ENCODE measurements at places on chromosomes 3 and 15.

GRCh38 chr3:182925330-182925943, 54.9 kb downstream of the DCUN1D1 start:
- no peak for DNase-seq

DNA sequence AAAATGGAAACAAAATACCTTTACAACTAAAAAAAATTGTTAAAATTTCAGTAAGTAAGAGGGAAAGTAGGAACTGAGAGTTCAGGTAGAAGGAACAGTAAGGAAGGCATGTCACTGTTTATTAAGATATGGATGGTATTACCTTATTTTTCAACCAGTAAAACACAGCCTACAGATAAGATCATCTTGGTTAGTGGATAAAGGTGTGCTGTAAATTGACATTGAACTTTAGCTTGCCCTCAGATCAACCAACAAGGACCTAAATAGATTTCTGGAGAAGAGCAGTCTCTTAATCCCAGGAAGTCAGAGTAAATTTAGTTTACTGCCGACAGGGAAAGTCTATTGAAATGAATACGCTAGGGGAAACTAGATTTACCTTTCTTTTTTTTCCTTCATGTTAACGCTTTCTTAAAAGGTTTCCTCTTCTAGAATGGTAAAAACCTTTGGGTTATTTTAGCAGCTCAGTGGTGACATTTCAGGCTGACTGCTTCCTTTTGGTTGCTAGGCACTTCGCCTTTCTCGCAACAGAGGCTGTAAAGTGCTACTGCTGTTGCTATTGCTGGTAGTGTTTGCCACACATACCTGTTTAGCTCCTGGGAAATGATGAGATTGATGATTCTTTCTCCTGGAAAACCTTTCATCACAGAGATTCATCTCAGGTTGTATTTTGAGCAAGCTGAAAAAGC, 12.9 kb downstream of the DZIP3 start:
- no peak for DNase-seq

DNA sequence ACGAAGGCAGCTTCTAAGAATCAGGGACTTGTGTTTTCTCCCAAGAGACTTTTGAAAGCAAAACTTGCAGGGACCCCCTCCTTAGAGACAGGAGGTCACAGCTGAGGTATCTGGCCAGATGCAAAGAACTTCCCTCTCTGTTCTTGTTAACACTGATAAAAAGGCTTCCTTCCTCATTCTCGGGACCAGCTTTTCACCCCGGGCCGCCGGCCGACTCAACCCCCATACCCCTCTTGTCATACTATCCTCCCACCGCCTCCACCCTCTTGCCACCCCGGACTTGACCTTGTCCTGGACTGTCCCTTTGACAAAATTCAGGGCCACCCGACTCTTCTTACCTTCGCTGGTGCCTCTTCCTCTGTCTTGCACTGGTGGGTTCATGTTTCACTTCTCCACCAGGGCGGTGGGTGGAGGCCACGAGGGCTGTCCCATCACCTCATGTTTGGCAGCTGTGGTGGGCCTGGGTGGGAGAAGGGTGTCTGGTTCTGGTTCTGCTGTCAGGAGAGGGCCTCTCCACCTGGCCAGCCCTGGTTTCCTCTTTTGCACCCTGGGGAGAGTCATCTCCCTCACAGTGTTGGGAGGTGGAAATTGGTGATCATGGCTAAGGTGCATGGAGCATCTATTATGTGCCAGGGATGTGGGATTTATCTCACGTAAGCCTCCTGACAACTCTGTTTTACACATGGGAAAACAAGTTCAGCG, 32.5 kb downstream of the BHLHE40 start:
- DNase-seq = no peak

DNA sequence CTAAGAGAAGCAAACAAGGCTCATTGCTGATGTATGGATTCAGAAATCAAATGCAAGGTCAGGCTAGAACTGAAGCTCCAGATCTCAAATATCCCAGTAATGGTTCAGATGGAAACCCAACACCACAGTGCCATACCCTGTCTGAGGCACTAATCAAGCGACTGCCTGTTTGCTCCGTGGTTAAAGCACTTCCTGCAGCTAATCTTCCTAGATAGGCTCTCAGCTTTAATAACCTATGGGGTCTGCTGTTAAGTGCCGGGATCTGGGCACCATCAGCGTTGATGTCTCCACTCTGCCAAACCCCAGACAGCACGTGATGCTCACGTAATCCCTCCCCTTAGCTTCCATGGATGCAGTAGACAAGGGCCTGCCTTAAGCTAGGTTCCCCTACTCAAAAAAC, 262.6 kb downstream of the MECOM start:
- no peak for DNase-seq

DNA sequence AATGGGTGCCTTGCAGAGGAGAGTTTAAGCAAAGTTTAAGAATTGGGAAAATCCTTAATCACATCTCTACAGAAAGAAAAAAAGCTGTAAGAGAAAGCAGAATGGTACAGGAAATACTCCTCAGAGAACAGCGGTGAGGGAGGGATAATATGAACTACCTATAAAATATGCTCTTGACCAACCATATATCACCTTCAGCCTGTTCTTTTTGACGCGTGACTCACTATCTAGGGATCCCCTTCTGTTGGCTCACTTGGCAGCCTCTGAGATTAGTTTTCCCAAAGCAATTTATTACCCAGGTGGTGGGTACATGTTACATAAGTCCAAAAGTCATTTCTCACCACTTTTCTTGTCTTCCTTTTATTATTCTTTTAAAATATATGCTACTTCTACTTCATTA, 97.7 kb downstream of the CNTN6 start:
- no peak for DNase-seq

- peak; percentile 73 for DNase-seq
These were observed 37.3 kb downstream of the ANP32A start for GRCh38 chr15:68783226-68784058.

GRCh38 chr15:92097474-92098178, 244.1 kb downstream of the SLCO3A1 start:
- DNase-seq = peak; percentile 80

DNA sequence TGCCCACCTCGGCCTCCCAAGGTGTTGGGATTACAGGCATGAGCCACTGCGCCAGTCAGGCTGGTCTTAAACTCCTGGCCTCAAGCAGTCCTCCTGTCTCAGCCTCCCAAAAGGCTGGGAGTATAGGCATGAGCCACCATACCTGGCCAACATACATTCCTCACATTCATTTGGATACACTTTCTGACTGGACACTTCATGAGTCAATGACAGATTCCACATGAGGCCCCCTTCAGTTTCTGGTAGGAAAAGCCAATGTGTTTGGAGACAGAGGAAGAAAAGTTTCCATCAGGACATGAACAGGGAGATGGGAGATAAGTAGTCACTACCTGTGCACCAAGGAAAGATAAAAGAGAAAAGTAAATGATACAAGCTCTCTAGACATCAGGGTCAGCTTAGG, 49.4 kb upstream of the GSK3B start:
- no peak for DNase-seq

- no peak for DNase-seq
These were observed 23.4 kb downstream of the NCEH1 start for GRCh38 chr3:172687501-172687900.

DNA sequence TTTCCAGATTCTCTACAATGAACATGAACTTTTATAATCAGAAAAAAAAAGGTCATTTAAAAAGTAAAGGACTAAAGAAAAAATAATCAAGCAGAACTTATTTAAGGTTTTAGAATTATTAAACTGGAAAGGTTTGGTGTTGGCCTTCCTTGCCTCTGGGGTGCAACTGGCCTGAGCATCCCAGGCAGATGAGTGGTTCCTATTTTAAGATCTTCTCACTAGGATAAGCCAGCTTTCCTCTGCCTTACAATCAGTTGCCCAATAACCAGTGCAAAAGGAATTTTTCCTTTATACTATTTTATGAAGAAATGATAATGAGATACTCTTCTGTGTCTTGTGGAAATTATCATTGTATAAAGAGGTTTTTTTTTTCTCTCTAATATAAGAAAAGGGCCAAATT, 56.6 kb downstream of the SEC22A start:
- no peak for DNase-seq

GRCh38 chr3:62597491-62597890, 224.1 kb upstream of the FEZF2 start:
- DNase-seq = no peak

GRCh38 chr3:8775181-8775580, 5.8 kb upstream of the OXTR start:
- DNase-seq = no peak

- DNase-seq = no peak
These were observed 48.7 kb upstream of the ROBO2 start for GRCh38 chr3:76991165-76991564.

DNA sequence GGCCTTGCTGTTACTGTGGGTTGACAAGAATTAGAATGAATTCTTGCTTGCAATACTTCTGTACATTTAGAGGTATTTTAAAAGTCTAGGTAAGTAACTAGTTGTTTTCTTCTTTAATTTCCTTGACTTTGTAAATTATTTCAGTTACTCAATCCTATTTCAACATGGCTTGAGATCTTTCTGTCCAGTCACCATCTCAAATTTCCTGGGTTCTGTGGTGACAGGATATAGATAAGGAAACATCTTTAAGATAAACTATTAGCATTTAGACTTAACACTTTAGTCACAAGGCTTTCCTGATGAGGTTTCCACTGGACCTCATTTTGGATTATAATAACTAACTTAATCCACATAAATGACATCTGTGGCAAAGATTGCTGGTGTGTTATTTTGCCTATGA, 195.9 kb upstream of the DPH6 start:
- DNase-seq = no peak

DNA sequence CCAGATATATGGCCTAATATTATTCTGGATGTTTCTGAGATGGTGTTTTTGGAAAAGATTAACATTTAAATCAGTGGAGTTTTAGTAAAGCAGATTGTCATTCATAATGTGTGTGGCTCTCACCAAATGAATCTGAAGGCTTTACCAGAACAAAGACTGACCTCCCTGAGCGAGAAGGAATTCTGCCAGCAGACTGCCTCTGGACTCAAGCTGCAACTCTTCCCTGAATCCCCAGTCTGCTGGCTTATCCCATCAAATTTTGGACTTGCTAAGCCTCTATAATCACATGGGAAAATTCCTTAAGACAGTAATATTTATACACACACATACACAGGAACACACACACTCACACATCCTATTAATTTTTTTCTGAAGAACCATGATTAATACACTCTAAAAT, 102.3 kb downstream of the FAM174B start:
- no peak for DNase-seq

Measured in iPS-NIHi11 (cell line).